Activated gamma-delta T cell treated with anti-CD3 and anti-CD28 coated beads, Interleukin-2, amount 50 U/mL, for 16 hours (primary cell): ENCODE measurements at places on chromosomes 4 and X.

DNA sequence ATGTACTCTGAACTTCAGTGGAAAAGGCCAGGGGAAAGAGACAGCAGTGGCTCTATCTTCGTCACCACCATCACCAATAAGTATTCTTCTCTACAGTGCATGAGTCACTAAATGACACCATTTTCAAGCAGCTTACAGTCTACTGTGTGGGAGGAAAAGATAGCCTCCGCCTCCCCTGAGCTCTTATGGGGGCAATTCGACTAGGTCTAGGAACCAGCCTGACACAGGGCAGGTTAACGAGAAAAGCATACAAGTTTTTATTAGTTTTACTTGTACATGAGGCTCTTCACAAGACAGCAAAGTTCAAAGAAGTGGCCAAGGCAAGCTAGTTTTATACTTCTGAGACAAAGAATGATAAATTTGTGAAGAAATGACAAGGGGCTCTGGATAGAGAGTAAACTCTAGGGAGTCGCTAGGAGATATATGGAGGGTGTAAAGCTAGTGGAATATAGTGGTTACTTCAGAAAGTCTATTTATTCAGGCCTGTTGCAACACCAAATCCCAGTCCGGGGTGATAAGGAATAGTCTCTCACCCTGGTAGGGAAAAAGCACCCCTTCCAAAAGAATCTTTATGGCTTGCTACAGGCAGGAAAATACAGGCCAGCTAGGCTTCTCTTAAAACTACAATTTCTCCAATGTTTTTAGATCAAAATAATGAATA lies 49.7 kb downstream of the SCD5 start:
- no peak for DNase-seq

DNA sequence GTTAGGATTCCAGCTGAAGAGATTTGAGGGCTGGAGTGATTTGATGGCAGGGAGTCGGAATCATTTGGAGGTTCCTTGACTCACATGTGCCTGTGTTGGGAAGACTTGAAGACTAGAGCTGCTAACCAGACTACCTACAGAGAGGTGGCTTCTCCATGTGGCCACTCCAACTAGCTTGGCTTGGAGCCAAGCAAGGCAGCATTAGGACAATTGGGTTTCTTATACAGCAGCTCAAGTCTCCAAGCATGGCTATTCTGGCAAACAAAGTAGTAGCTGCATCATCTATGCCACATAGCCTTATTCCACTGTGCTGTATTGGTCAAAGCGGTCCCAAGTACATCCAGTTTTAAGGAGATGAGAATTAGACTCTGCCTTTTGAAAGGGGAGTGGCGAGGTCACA lies 171.7 kb upstream of the SLC4A4 start:
- DNase-seq, result no peak

- DNase-seq, result no peak
Measured at GRCh38 chr4:166422475-166422874, 549.4 kb downstream of the TLL1 start.

GRCh38 chrX:103066606-103067005 lies 2.6 kb upstream of the BEX1 start:
- DNase-seq, result no peak

DNA sequence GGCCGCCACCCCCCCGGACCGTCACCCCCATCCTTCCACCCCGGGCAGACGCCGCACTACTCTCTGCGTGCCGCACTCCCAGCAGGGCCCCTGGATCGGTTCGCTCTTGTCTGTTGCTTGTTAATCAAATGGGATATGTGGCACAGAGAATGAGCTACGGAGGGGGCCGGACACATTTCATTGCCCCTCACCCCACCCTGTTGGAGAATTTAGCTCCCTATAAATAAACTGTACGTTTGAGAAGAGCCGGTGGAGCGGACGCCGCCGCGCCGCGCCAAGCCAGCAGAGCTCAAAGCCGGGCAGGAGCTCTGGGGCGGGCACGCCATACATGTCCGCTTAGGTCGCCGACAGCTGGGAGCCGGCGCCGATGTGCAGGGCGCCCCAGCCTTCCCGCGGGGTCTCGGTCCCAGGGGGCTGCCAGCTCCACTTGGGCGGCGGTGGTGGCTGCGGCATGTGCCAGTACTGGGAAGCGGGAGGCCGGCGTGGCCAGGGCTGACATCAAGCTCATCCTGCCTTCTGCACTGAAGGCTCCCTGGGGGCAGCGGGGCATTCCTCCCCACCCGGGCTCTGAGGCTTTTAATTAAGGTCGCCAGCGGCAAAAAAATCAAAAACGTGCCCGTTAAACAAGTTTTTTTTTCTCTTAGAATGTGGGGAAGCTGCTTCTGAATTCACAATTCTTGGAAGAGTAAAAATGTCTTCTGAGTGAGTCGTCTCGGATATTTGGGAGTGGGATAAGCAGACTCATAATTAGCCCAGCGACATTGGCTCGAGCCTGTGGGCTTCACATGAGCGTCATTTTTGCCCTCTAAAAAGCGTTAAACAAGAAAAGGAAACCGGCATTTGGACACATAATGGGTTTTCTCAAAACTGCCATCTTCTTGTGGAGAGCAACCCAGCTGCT lies 1.1 kb upstream of the PCDH19 start:
- DNase-seq, result no peak

GRCh38 chr4:160117686-160118085 lies 1014.8 kb downstream of the RAPGEF2 start:
- no peak for DNase-seq

GRCh38 chrX:90040807-90041206 lies 119.1 kb downstream of the TGIF2LX start:
- no peak for DNase-seq

GRCh38 chr4:83114576-83114975 lies at the start of gene PLAC8:
Gene PLAC8, minus strand, starts transcription at chr4:83114729. Its CDS starts 6,808 bp downstream, at chr4:83107921.
- peak; percentile 27 for DNase-seq

DNA sequence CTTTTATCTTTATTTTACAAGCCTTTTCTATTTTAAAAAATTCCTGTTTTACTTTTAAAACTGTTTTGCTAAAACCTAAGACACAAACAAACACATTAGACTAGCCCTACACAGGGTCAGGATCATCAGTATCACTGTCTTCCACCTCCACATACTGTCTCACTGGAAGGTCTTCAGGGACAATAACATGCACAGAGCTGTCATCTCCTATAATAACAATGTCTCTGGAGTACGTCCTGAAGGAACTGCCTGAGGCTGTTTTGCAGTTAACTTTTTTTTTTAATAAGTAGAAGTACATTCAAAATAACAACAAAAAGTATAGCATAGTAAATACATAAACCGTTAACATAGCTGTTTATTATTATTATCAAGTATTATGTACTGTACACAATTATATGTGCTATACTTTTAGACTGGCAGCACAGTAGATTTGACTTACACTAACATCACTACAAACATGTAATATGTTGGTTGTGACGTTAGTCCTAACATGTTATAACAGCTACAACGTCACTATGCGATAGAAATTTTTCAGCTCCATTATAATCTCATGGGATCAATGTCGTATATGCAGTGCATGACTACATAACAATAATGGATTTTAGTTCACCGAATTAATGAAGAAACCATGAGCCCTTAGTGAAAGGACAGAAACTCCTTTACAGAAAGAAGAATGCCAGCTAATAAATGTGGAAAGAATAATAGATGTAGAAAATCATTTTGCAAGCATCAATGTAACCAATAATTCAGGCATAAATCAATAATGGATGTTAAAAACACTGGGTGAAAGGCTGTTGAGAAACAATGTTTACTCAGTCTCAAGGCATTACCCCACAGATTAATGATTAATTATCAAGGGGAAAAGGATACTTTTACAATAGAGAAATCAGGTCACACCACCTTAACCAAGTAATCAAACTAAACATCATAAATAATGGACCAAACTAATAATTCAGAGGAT lies 49.2 kb downstream of the FBXW7 start:
- DNase-seq, result no peak

GRCh38 chr4:7910263-7910896 lies 29.3 kb downstream of the AFAP1 start:
- no peak for DNase-seq

GRCh38 chr4:19774690-19775256 lies 476.9 kb upstream of the SLIT2 start:
- no peak for DNase-seq

GRCh38 chr4:166991006-166991561 lies 243.2 kb downstream of the SPOCK3 start:
- DNase-seq, result no peak

GRCh38 chr4:155506745-155507144 lies 130.0 kb upstream of the MAP9 start:
- DNase-seq, result no peak

GRCh38 chrX:19256986-19257385 lies 86.7 kb upstream of the PDHA1 start:
- DNase-seq, result no peak

DNA sequence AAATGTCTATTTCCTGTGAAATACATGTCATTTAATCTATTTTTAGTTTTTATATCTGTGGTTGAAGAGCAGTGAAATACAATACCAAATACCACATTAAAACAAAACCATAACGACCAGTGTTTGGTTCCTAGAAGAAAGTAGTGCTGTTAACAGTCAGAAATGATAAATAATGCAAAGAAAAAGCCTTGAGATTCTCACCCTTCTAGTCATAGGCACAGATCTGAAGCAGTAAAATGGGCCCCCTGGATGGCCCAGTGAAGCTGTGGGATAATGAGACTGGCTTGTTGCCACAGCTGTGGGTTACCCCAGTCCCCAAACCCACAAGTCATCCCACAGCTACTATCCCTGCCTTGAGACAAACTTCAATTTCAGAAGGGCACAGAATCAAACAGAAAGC lies 137.3 kb upstream of the RPL34 start:
- DNase-seq, result no peak

- DNase-seq, result no peak
Measured at GRCh38 chrX:23332888-23333821, 1.5 kb upstream of the PTCHD1 start.

DNA sequence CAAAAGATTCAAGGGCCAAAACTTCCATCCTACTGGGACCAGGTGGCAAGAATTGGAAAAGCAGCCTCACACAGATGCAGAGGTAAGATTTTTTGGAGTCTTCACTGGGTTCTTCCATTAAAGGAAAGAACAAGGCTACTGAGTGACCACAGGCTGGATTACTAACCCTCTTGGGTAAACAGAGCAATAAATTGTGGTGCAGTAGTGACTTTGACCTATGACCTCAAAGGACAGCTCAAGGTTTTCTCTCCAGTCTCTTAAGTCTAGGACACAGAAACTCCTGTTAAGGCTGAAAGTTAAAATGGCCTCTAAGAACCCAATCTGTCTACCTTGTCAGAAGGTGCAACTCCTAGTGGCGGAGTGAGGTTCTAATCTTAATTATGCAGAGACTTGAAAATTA lies 464.9 kb downstream of the SMARCA1 start:
- no peak for DNase-seq

- DNase-seq, result no peak
Measured at GRCh38 chr4:33616121-33616520, 2628.2 kb downstream of the ARAP2 start.

DNA sequence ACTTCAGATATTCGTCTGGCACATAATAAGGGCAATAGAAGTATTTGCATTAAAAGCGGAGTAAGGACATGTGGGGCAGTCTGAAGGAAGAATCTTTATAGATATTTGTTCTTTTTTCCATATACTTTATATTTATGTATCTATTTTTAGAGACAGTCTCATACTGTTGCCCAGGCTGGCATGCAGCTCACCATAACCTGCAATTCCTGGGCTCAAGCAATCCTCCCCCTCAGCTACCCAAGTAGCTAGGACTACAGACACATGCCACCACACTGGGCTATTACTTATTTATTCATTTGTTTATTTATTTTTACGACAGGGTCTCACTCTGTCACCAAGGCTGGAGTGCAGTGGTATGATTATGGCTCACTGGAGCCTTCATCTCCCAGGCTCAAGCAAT lies 16.7 kb upstream of the MRPL1 start:
- no peak for DNase-seq

- DNase-seq, result no peak
Measured at GRCh38 chr4:8702516-8703400, 110.2 kb downstream of the CPZ start.

GRCh38 chrX:135432881-135433521 lies 11.3 kb downstream of the SMIM10L2A start:
- DNase-seq, result no peak
